ENCODE measurements at places on chromosomes 3 and 15.
A peak's percentile ranks its signal among the peaks of the same experiment; 100 is the strongest.

DNA sequence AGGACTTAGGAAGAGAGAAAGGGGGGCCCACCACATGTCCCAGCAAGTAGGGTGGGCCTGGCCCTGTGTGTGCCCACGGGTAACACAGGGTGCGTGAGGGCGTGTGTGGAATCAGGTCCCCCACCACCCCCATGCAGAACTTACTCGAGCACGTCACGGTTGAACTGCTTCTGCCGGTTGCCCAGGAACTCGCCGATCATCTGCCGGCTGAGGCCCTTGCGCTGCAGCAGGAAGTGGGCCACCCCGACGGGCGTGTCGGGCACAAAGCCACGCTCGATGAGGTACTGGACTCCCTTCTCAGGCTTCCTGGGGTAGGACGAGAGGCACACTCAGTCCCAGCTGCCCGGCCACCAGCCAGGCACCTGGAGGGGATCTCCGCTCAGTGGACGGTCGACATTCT is 83.1 kb upstream of the RPL32 start:
- no peak for DNase-seq

DNA sequence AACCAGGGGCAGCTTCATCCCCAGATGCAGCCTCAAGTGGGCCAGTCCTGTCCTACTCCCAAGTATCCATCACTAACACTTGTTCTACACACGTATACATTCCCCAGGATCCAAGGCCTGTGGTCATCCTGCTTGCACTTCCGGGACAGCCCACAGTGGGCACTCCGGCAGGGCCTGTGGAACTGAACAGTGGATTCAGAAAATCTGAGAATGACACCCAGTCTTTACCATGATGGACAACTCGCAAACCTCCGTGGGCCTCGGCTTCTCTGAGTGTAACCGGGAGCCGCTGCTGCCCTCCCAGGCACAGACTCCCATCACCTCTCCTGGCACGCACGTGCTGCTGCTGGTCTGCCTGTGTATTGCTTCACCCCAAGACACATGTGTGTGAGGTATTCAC is 59.6 kb downstream of the ATP10A start:
- DNase-seq = no peak

DNA sequence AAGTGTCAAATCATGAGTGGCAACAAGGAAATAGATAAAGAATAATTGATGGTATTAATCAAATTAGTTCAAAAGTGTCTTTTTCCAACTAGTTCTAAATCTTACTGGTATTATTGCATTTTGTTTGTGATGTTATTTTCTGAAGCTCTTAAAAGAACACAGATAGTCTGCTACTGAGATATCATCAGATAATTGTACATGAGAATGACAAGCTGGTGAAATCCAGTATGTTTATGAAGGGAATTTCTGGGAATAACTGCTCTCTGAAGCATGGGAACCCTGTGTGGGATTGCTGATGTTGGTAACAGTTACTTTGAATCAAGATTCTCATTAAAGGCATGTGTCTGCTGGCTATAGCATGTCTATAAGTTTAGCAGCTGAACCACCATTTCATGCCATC is 190.3 kb upstream of the CDIN1 start:
- no peak for DNase-seq

- no peak for DNase-seq
These were observed 117.9 kb downstream of the LRRC28 start for GRCh38 chr15:99369196-99369595.

DNA sequence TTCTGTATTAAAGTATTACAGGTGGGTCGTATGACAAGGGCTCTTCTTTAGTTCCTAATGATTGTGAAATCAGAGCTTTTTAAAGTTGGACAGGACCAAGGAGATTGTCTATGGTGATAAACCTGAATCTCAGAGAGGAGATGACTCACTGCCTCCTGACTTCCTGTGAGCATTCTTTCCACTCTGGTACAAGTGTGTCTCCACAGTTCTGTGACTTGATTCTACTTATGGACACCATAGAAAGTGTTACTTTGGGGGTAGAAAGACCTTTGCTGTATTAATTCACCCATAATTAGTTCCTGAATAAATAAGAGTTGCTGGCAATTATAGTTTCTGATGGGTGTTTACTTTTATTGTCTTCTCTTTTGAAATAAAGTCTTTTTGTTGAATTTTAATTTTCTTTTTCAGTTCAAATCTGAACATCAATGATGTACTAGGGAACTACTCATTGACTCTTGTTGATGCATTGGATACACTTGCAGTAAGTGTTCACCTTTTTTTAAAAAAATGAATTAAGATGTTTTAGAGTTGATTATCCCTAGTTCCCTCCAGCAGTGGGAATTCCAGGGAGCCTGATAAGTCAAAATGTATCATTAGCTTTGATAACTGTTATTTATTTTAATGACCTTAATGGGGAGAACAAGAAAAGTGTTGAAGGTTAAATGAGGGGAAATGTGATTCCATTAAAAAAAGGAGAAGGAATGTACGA is 7.4 kb downstream of the EDEM1 start:
- DNase-seq = peak; percentile 43

GRCh38 chr15:65940618-65940909 is 71.3 kb downstream of the RAB11A start:
- no peak for DNase-seq

DNA sequence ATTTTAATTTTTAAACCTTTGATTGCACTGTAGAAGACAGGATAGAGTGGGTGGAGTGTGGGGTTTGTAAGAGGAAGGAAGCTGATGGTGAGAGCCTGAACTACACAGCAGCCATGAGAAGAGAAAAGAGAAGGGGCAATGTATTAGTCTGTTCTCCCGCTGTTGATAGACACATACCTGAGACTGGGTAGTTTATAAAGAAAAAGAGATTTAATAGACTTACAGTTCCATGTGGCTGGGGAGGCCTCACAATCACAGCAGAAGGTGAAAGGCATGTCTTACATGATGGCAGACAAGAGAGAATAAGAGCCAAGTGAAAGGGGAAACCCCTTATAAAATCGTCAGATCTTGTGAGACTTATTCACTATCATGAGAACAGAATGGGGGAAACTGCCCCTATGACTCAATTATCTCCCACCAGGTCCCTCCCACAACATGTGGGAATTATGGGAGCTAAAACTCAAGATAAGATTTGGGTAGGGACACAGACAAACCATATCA is 37.3 kb downstream of the STARD5 start:
- DNase-seq = no peak

DNA sequence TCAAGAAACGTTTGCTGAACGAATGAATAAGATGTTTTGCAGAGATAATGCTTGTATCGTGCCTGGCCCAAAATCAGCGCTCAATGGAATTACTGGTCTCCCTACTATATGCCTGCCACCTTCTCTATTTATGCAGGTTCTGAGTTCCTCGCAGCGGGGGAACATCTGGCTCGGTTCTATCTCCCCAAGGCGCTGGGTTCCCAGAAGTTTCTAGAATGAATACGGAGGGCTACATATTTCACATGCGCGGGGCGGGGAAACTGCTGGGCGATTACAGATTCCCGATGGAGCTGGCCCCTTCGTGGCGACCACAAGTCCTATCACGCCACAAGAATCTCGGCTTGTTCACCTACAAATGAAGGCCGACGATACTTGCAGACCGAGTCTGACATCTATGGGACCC is 411 bp upstream of the EIF2B5 start:
- no peak for DNase-seq

DNA sequence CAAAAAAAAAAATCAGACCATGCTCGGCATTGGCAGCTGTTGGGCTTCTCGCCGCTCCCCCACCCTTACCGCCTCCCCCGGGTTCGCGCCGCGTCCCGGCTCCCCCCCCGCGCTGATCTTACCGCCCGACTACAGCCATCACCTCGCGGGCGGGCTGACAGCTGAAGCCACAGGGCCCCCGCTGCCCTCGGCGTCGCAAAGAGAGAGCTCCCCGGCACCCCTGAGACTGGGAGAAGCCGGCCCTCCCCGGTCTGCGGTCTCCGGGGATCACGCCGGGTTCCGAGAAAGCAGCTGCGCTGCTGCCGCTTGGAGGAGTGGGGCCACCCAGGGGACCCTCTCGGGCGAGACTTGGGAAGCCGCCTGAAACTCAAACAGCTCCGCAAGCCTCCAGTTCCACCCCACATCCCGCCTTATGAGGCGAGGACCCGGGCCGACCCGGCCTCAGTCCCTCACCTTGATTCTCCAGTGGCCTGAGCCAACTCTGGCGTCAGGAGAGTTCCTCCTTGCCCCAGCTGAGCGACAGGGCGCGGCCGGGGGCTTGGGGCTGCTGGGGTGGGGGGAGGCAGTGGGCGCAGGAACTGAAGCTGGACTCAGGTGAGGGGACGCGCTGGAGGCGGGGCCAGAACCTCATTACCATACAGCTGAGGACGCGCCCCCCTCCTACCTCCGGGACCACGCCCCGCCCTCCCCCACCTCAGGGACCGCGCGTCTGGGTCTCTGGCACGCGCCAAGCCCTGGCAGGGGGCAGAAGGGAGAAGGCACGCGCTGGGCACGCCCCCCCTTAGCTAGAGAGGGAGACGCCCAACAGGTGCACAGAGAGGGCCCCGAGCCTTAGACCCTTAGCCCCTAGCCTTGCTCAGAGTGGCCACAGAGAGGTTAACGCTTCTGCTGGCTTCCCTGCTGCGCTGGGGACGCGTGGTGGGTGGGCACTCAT is 1.0 kb upstream of the DLL4 start:
- peak; percentile 6 for DNase-seq

DNA sequence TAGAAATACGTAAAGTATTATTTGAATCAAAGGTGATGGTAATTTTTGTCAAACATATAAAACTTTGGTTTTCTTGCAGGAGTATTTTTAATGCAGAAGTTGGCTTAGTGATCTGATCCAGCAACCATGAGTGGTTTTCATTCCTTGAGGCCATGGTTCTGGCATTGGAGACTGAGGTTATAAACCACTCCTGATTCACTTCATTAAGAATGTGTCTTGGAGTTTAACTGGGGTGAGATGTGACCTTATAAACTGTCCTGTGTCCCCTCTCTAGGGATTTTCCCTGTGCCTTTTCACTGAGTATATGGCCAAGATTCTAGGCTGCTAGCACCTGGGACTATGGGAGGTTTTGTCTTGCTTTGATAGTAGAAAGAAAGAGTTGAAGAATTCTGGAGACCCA is 94.3 kb downstream of the RYR3 start:
- no peak for DNase-seq

DNA sequence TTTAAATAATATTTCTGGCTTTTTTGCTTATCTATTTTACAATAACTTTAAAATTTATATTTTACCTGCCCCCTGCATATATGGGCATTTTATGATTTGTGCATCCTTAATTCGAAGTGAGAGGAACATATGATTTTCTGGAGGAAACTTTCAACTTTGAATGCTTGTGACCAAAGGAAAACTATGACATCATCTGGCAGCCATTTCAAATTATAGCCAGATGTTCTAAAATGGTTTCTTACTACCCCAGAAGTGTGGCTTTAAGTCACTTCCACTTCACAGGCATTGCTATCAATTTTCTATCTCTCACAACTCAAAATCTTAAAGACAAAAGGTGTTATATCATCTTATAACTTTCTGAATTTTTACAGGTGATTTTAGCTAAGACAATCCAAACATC is 508.8 kb downstream of the RBMS3 start:
- no peak for DNase-seq

DNA sequence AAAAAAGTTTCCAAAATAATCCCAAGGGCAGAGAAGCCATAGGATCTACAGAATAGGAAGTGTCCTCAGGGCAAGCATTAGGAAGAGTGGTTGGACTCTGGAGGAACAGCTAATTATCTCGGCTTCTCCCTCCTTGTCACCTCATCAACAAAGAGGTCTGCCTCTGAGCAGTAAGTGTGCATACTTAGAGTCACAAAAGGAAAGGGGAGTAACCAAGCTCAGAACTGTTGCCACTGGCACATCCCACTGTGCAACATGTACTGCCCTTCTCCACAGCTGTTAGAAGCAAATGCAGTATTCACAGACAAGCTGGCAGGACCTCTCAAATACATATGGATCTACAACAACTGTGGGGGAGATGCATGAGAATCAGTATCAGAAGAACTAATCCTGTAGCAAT is 31.5 kb downstream of the NGLY1 start:
- DNase-seq = no peak

DNA sequence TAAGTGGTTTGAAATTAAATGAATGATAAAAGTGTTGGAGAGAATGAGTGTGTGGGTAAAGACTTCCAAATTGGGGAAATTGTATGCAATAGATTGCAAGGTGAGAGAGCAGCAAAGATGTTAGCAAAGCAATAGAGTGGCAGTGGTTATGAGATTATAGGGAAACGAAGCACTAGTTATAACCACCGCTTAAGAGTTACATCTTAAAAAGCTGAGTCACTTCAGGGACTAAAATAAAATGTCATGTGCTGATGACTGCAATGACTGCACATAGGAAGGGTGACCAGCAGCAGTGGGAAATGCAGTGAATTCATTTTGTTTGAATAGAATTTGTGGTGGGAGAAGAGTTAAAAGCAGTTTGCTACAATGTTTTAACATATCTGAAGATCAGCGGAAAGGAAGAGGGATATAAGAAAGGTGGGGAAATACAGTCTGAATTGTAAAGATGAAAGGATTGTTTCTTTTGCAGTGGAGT is 127.3 kb downstream of the RAP2B start:
- no peak for DNase-seq

DNA sequence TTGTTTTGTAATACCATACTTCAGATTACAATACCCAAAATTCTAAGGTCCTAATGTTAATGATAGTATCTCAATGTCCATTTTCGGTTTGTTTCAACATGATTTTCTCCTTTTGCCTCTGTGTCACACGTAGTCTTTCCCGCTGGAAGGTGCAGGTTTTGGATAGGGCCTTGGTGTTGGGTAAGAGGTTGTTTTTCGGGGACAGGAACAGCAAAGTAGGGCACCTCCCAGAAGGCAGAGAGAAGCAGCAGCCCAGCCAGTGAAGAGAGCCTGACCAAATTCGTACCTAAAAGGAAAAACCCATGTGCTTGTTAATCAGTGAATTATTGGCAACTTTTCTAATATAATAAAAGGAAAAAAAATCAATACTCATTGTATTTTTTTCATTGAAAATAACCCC is 14.1 kb downstream of the CLDN1 start:
- DNase-seq = no peak

DNA sequence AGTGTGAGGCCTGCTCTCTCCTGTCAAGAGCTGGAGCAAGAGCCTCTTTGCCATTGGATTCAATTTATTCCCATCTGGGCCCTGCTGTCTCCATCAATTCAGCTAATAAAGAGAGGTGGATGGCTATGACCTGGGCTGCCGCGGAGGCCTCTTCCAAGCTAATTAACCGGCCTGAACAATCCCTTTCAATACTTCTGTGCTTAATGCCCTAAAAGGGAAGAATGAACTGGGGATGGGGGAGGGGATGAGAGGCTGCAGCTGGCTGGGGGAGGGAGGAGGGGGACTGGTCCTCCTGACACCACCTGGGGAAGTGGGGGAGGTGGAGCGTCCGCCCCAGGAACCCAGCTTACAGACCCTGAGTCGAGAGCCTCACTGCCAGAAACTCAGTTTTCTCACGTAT is 33.4 kb upstream of the PRR23E start:
- no peak for DNase-seq

- no peak for DNase-seq
These were observed 56.9 kb downstream of the LRCH3 start for GRCh38 chr3:197847866-197848401.

- DNase-seq = no peak
These were observed 22.9 kb downstream of the LPP start for GRCh38 chr3:188176884-188177283.

- DNase-seq = no peak
These were observed 9.1 kb upstream of the HPS3 start for GRCh38 chr3:149120051-149120972.

Data from stimulated activated naive CD4-positive, alpha-beta T cell treated with Interleukin-2 at 50 U/mL for 16 hours (primary cell).